ENCODE measurements at places on chromosomes 4 and X.

DNA sequence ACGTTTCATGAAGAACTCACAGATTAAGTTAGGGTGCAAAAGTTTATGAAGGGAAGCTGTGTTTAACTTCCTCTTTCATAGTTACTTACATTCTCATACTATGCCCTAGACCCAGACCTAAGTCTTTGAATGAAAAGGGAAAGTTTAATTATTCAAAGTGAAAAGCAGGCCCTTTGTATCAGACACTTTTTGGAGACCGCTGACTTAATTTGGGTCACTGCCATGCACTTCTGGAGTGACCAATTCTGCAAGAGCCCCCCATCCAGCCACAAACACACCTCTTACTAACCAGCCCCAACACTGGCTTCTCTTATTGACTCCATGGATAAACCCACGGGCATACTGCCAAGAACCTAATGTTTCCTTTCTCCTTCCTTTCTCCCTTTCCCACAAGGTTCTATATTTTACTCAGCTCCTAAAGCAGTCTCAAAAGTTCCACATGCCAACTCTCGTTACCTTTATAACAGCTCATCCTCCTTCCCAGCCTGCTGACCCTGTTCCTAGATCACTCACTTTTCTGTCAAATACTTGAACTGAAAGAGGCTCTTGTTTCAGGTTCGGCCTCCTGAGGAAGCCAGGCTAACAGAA, 34.5 kb downstream of the ABCE1 start:
- no peak for DNase-seq

DNA sequence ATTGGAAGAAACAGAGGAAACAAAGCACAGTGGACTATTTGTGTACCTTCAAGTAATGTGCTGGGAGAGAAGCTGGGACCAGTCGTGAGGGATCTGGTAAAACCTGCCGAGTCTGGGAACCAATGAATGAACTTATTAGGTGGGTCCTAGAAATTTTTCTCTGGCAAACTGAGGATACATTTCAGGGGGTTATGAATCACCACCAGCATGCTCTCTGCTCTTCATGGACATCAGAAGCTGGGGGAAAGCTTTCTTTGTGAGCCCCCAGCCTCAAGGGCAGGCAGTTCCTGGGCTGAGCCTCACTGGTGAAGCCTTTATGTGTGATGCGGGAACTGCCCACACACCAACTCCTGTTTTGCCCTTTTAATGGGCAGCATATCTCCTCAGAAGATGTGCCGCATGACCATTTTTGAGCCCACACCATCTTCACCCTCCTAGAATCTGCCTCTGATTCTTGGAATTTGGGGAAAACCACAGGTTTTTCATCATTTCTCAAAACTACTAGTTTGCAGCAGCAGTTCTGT, 95.4 kb upstream of the ENPP6 start:
- DNase-seq, result no peak

DNA sequence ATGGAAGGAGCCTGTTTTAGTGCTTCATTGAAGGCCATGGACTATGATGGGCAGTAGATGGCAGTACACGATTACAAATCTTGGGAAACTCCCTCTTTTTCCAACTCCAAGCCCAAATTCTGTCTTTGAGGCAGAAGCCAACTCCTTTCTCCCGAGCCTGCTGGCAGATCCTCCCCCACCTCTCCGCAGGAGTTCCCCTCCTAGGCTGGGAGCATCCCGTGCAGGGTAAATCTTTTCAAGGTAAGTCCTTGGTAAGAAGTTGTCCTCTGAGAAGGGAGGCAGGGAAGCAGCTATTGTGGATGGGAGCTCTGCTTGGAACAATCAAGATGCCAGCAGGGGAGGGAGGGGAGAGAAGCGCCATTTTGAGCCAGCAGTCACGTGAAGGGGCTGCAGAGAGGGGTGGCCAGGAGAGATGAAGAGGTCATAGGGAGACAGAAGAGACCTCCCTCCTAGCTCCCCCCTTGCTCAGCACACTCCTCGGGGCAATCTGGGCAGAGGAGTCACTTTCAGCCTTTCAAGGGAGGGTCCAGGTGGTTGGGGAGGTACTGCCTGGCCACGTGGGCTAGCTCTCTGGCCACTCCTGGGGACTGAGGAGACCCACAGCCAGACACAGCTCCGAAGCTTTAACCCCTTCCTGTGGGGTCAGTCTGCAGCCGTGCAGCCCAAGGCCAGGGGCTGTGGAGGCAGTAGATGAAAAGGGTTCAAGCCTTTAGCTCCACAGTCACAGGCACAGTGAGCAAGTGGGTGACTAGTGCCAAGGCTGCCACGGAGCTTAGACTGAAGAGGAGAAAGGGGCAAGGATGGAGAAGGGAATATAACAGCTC, 9.6 kb downstream of the CC2D2A start:
- DNase-seq, result no peak

DNA sequence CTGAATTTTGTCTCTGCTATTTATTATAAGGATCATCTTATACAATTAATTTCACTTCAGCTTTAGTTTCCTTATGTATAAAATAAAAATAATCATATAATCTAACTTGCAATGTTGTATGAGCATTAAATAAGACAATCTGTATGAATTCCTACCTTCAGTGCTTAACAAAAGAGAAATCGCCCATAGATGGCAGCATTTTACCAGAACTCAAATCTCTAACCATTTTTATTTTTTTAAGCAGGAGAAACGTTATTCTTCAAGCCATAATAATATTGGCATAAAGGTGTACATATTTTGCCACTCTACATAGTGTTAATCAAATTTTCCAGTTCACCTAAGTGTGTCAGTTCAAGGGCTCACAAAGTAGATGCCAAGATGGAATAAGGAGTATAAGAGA, 78.8 kb downstream of the TMEM47 start:
- DNase-seq, result no peak

DNA sequence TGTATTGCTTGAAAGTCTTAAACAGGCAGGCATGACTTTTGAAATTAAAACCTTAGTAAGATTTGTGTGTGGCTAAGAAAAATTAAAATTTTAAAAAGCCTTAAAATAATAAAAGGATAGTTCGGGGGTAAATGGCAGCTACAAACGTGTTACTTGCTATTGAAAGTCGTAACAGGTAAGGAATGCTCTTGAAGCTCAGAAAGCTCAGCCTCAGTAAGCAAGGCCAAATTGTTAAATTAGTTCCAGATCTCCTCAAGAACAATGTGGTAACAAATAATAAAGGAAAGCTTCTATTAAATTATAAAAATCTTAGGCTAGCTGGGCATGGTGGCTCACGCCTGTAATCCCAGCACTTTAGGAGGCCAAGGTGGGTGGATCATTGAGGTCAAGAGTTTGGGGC, 25.5 kb downstream of the PRMT9 start:
- no peak for DNase-seq

GRCh38 chr4:78370631-78371372, 180.8 kb upstream of the ANXA3 start:
- DNase-seq, result no peak

DNA sequence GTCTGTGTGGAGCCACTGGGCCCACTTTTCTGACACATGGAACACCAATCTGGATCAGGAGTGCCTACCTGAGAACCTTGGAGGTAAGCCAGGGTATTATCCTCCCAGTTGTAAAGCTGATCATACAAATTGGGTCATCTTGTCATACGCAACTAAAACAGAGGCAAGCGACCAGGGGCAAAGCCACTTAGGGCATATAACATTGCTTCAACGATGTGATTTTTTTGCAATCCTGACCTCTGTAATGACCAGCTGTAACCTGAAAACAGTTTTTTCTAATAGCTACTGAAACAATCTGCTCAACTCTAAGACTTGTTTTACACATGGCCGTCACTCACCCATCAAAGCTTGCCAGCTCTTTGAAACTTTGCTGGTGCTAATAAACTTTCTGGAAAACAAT, 261.5 kb upstream of the AGTR2 start:
- no peak for DNase-seq

DNA sequence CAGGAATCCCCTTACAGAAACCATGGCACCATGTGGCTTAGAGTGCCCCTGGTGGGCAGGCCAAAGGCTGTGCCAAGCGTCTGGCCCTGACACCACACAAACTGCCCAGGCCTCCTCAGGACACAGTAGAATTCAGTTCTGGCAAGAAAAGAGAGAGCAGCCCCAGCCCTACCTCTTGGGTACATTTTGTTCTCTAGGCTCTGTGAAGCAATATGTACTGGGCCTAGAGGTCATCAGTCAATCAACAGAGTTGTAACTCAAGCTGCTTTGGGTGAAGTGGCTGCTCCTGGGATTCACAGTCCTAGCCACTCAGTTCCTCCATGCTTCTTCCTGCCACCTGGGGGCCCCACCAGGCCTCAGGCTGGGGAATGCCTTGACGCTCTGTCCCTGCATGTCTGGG, 158.1 kb upstream of the MAMLD1 start:
- DNase-seq, result no peak

- no peak for DNase-seq
These were observed 36.7 kb downstream of the UBQLN2 start for GRCh38 chrX:56600141-56600540.

GRCh38 chr4:2305766-2306501, 44.0 kb upstream of the MXD4 start:
- no peak for DNase-seq

DNA sequence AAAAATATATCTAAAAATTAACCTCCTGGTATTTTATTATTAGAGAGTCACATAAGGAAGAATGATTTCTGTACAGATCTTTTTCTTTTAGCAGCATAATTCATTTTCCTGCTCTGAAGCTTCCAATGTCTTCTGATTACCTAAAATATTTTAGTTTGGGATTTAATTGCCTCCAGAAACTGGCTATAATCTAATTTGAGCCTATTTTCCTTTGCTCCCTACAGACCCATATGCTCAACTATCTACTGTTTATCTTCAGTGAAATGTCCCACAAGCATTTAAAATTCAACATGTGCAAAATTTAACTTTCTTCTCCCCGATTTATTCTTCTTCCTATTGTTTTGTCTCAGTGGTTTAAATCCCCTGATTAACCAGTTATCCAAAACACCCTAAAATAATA, 29.1 kb downstream of the NPY2R start:
- no peak for DNase-seq
